MG63 (cell line): ENCODE measurements at places on chromosomes 6 and 20.
A peak's percentile ranks its signal among the peaks of the same experiment; 100 is the strongest.

DNA sequence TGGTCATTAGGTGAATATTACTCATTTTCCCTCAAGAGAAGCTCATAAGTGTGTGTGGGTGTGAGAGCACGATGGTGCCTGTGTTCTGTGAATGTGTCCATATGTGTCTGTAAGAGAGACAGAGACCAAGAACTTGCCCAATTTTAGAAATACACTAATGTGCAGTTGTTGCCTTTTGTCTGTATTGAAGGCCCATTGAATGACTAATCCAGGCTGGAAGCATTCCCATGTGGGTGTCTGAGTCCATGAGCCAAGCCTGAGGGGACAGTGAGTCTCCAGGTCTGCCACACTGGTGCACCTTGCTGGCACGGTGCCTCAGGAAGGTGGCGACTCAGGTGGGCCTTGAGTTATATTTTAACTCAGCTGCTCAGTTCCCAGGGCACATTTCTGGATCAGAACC is 25.5 kb upstream of the ASXL1 start:
- DNase-seq = no peak

- no peak for DNase-seq
Measured at GRCh38 chr6:44007818-44008621, 119.2 kb downstream of the MRPL14 start.

- peak; percentile 6 for DNase-seq
Measured at GRCh38 chr6:100296810-100297544, 167.7 kb downstream of the SIM1 start.

DNA sequence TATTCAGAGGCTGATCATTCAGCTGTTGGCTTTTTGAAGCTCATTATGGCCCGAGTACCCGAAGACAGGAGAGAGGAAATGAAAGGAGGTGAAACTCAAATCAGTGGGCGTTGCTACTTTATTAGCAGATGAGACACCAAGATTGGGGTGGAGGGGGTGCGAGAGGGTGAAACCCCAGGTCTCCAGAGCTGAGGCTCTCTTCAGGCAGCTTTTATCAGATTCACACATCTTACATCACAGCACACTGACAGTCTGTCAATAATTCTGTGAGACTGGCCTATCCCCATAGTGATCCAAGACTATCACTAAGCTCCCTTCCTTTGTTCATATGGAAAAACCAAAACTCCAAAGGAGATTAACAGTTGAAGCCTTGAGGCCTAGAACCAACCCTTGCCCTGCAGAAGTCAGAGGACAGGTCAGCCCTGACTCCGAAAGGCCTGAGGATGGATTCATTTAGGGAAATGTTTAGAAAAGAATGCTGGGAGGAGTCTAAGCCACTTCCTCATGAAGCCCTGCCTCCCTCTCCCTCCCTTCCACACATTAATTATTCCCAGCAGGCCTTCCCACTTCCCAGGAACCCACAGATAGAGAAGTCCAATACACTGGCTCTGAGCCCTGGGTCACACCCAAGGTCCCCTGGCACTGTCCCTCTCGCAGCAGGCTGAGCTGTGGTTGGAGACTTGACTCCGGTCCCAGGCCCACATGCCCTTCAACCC is 23.2 kb downstream of the TRERF1 start:
- DNase-seq = peak; percentile 4

GRCh38 chr20:16569246-16570153 is 3.7 kb downstream of the KIF16B start:
- no peak for DNase-seq

- no peak for DNase-seq
Measured at GRCh38 chr6:134516582-134516981, 198.7 kb upstream of the SGK1 start.

DNA sequence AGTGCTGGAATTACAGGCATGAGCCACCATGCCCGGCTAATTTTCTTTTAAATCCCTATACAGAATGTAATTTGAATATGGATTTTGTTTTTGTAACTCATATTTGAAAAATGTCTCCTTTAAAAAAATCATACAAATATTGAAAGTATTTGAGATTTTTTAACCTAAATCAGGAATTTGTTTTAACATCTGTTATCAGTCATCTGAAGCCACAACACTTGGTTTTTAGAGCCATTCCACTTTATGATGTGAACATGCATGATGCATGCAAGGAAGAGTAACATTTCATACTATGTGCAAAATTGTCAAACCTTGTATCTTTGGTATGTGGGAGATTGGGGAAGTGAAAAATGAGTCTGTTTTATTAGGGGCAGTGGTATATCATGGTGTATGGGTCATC is 124.5 kb upstream of the AHI1 start:
- DNase-seq = no peak

GRCh38 chr6:70735513-70735912 is 67.8 kb downstream of the SMAP1 start:
- DNase-seq = no peak

- no peak for DNase-seq
Measured at GRCh38 chr6:51929934-51930574, 157.4 kb downstream of the PKHD1 start.

DNA sequence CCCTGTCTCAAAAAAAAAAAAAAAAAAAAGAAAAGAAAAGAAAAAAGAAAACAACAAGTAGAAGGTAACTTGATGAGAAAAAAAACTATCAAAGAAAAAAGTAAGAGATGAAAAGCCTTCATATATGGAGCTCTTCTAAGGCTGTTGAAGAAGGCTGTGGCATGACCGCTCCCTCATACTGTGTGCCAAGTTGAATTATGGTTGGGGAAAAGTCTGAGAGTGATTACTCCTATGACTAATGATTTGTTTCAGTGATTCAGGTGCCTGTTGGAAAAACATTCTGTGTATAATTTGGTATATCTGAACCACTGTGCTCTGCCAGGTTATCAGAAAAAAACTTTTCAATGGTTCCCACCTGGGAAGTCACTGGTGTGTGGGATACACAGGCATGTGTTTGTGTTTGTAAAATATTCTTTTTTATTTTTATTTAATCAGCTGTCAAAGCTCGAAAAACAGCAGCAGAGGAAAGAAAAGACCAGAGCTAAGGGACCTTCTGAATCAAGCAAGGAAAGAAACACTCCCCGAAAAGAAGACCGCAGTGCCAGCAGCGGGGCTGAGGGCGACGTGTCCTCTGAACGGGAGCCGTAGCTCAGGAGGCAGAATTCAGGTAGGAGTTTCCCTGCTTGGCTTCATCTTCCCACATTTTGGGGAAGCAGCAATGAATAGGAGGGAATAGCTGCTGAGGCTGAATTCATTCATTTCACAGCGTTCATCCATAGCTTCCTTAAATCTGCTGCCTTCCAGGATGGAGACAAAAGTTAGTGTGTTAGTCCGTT is 69.7 kb upstream of the SCP2D1 start:
- DNase-seq = peak; percentile 4

- DNase-seq = no peak
Measured at GRCh38 chr6:27847706-27848105, 64.5 kb downstream of the OR2B2 start.
